Activated effector memory CD4-positive, alpha-beta T cell treated with Interleukin-2 at 50 U/mL for 16 hours (primary cell): ENCODE measurements at places on chromosomes 5 and 9.

GRCh38 chr9:78297672-78297961 lies 692 bp downstream of the PSAT1 start:
- DNase-seq, result no peak

GRCh38 chr5:125219710-125220109 lies 473.3 kb upstream of the ZNF608 start:
- DNase-seq, result no peak

GRCh38 chr9:4306777-4307121 lies 6.9 kb upstream of the GLIS3 start:
- no peak for DNase-seq

DNA sequence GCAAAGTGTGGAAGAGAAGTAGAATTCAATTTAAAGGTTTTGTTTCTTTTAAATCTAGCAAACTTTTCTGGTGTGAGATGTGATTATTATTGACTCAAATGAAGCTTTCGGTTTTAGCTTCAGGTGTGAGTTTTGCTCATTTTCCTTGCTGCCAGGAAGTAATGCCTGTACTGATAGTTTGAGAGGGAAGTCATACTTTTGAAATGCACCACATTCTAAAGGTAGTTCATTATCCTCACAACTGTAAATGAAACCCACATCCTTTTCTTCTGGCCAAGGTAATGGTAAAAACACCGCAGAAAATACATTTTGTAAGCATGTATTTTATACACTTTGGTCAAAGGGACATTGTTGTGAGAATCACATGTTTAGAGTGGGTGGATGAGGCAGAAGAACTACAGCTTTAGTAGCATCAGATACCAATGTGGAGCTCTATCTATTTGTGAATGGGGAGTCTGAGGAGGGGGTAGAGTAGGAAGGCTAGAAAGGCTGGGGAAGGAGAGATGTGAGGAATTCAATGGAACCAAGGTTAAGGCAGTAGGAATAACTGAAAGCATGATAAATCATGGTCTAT lies 167.0 kb upstream of the CDKN2B start:
- no peak for DNase-seq

- DNase-seq, result no peak
Observed at GRCh38 chr5:135446206-135446605, 942 bp downstream of the DCANP1 start.

GRCh38 chr9:124282442-124283227 lies 24.9 kb downstream of the NEK6 start:
- no peak for DNase-seq

DNA sequence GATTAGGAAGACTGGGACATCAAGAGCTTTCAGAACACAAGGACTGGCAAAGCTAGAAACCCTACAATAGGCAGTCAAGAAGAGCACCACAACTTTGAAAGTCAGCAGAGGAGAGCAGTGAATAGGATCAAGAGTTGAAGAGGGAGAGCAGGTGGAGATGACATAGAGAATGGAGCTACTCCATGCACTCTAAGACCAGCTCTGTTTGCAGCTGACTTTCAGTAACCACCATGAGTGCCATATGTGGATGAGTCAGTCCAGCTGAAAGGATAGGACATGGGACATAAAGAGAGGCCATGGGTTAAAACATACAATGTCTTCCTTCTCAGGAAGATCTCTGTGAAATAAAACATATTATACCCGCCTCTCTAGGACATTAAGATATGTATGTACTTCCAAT lies 289.1 kb upstream of the KLF4 start:
- DNase-seq, result no peak

DNA sequence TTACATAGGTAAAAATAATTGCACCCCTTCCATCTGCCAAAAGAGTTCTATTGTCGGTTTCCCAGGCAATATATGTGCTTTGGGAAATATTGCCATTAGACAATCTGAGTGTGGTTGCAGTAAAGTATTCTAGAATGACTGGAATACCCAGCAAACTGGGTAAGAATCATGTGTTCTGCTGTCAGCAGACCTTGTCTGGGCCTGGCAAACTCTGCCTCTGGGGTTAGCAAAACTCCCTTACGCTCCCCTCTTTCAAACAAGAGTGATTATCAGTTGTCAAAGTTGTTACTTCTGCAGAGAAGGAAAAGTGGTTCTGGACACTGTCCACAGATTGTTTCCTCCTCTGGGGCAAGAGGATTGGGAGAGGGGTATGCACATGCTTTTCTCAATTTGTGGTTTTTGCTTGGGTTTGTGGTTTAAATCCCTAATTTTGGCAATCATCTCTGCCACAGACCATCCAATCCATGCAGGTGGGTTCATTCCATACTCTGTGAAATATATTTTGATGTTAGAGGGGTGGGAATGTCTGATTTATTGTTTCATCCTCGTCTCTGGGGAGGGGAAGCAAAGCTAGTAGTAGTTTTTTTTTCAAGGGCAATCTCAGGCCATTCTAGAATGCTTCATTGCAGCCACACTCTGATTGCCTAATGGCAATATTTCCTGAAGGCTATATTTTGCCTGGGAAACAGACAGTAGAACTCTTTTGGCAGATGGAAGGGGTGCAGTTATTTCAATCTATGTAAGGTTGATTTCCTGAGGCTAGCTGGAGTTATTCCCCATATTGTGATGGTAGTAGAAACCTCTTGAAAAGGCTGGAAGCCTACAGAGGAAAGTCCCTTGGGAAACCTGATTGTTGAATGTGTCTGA lies 24.0 kb upstream of the TNFSF15 start:
- DNase-seq, result no peak

- no peak for DNase-seq
Observed at GRCh38 chr5:157574456-157575380, 857 bp downstream of the ADAM19 start.

GRCh38 chr9:32385152-32385884 lies 875 bp downstream of the ACO1 start:
- DNase-seq, result no peak

GRCh38 chr5:155711882-155712281 lies 615.1 kb upstream of the SGCD start:
- DNase-seq, result no peak

- no peak for DNase-seq
Observed at GRCh38 chr5:131276072-131276471, 12.2 kb downstream of the CDC42SE2 start.

DNA sequence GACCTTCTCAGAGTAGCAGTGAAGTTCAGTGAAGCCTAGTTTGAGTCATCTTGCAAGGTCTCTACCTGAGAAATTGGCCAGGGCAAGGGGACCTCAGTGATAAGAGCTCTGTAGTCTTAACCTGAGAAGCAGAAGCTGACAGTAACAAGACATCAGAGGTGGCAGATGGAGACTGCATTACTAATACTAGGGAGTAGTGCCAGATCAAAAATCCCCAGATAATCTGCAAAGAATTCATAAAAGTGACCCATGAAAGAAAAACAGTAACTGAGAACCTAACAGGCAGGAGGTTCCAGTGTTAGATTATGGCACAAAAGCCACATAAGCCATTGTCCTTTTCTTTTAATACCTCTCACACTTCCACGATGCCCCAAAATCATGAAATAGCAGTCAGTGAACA lies 175.5 kb downstream of the MUSK start:
- DNase-seq, result no peak

- no peak for DNase-seq
Observed at GRCh38 chr9:785997-786396, 55.5 kb upstream of the DMRT1 start.

DNA sequence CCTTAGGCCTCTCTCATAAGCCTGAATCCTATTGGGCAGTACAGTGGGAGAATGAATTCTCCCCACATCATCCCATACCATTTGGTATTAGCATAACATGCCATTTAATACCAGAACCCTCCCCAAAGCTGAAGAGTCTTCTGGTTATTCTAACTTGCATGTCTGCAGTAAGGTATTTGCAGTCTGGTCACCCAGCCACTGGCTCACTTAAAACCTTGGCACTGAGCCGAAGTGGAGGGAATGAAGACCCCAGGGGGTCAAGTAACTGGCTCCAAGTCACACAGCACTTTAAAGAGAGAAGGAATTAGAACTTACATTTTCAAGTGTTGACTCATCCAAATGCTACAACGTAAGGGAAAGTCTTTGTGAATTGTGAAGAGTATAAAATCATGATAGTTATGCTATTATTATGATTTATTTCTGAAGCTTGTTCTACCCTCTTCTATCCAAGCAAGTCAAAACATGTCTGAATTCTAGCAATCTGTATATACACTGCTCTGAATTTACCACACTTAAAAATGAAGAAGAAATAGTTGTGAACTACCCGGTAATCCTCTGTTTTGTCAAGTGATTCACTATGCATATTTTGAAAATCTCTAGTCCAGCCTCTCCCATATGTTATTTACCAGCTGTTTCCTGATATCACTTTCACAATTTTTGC lies 28.5 kb downstream of the GLRA1 start:
- no peak for DNase-seq

DNA sequence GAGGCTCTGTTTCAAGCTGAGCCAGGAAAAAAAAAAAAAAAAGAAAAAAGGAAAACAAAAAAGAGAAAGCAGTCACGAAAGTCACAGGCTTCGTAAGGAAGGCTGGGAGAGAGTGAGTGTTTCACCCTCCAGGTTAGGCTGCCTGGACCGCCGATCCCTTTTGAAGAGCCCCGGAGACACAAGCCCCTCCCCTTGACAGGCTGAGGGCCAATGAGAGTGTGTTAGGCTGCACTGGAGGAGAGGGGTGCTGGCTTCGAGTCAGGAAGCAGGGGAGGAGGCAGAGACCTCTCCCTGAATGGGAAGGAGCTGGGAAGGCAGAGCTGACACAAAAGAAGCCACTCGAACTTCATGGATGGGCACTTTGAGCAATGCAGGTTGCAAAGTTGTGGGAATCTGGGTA lies at the start of gene NMUR2:
Gene NMUR2 (minus strand): TSS at position 135 of the 400 bp plus-strand sequence. CDS start 166 bp downstream, outside the sequence.
- no peak for DNase-seq

DNA sequence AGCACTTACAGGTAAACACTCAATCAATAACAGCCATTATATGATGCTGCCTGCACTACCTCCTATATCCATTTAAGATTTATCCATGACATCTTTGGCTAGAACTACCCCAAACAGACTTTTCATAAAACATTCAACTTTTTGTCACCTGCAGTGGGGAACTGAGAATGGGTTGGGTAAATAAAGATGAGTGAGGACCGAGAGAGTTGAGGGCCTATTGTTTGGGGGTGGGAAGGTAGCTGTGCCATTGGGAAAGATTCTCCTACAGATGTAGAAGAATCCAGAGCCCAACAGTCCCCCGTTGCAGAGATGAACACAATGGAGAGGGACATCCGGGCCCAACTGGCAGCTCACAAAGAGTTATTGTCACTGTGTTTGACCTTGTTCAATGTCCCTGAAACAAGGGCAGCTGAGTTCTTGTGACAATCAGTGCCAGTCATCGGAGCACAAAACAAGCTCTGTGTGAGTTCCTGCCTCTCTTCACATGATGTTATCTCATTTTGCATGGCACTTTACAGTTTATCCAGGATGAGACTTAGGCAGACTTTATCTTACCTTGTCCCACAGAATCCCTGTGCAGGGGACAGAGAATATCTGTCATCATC lies 11.5 kb upstream of the SLC31A2 start:
- no peak for DNase-seq

- no peak for DNase-seq
Observed at GRCh38 chr5:81631124-81631523, 119.8 kb downstream of the SSBP2 start.

DNA sequence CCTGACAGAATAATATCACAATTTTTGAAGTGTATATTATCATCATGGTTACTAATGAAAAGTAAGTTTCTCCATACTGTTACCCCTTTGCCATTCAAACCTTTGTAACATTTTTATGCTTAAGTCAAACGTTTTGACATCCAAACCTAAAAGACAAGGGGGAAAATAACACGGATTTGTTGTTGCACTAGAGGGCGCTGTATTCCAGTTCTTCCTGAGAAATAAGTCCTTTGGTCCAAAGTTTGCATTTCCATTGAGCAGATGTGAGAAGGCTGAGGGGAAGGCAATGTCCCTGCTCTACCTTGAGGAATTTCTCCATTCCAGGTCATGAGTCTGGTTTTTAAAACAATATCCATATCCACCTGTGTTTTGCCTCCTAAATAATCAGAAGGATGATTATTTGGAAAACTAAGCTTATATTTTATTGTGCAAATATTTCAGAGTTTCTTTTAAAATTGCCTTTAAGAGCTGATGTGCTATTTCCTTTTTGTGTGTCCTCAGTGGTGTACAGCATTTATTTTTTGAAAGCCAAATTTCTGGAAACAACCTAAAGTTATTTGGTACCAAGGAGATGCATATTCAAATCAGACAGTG lies 9.7 kb downstream of the LECT2 start:
- no peak for DNase-seq

DNA sequence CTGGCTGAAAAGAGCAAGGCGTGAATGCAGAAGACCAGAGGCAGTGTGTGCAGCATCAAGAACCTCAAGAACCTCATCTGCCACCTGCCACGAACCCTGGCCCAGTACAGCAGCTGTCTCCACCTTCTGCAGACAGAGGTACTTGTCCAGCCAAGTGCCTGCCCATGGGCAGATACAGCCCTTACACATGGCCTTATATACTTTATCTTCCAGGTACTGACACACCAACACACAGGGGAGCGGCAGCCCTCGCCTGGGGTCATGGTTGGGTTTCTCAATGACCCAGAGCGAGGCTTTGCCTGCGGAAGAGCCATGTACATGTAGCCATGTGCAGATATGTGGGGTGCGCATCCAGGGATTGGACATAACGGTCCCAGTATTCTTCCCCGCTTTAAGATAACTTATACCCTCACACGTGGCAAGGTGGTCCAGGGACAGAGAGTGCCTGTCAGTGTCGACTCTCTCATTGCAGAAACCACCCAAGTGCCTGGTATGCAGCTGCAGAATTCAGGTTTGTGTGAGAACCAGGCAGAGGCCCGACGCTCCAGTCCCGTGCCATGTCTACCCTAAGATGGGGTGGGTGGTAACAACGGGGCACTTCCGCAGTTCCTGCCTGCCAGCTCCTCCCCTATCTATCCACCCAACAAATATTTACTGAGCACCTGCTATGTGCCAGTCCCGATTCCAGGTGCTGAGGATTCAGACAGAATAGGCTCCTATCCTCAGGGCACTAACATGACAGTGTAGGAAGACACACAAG lies 206.9 kb downstream of the FSTL4 start:
- DNase-seq, result no peak

- no peak for DNase-seq
Observed at GRCh38 chr5:156019571-156020180, 307.3 kb upstream of the SGCD start.

DNA sequence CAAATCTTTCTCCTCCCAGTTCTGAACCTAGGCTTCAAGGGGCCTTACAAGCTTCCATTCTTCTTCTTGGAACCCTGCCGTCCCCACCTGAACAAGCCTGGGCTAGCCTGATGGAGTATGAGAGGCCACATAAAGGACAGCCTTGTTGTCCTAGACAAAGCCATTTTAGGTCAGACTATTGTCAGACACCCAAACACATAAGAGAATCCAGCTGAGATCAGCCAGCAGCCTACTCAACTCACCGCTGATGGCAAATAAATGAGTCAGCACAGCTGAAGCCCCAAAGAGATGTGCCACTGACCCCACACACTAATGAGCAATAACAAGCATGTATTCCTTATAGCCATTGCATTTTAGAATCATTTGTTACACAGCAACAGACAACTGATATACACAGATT lies 33.8 kb downstream of the SVEP1 start:
- no peak for DNase-seq

- DNase-seq, result no peak
Observed at GRCh38 chr9:135914921-135915320, 7.6 kb upstream of the CAMSAP1 start.

GRCh38 chr9:24502206-24502937 lies 43.3 kb downstream of the IZUMO3 start:
- no peak for DNase-seq
